ENCODE measurements at places on chromosomes 1 and 21.

DNA sequence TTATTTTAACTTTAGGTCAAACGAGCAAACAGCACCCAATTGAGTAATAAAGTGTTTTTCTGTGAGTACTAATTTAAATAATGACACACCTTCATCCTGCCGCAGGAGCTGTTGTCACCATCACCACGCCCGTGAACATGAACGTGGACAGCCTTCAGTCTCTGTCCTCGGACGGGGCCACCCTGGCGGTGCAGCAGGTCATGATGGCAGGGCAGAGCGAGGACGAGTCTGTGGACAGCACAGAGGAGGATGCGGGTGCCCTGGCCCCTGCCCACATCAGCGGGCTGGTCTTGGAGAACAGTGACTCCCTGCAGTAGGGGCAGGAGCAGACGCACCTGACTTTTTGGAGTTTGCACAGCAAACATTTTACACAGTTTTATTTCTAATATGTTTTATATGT is 45.9 kb downstream of the CBS start:
- no peak for DNase-seq

DNA sequence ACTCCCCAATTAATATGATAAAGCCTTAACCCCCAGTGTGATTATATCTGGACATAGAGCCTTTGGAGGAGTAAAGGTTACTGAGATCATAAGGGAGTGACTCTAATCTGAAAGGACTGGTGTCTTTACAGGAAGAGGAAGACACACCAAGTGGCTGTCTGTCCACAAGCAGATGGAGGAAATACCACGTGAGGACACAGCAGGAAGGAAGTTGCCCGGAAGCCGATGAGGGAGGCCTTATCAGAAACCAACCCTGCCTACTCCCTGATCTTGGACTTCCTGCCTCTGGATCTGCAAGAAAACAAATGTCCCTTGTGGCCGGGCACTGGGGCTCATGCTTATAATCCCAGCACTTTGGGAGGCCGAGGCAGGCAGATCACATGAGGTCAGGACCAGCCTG is 110.3 kb upstream of the CHRM3 start:
- no peak for DNase-seq

DNA sequence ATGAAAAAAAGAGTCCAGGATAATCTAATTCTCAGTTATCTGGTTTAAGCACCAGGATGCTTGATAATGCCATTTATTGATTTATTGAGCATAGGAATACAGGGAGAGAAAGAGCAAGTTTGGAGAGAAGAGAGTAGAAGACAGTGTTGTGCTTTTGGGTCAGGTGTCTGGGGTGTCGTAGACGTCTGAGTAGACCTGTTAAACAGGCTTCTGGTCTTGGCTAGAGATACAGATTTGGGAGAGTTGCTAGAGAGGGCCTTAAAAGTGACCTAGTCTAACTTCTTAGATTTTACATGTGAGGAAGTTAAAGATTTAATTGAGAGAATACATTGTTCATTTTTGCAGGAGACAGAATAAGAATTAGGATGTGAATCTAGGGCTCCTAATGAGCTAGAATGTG is 34.3 kb downstream of the CNST start:
- no peak for DNase-seq

GRCh38 chr1:114062477-114063099 is 83.3 kb downstream of the OLFML3 start:
- DNase-seq = no peak

- no peak for DNase-seq
Observed at GRCh38 chr21:28144089-28144488, 848.6 kb downstream of the LTN1 start.

- no peak for DNase-seq
Observed at GRCh38 chr1:26037904-26038303, 8.0 kb downstream of the SLC30A2 start.

GRCh38 chr21:38794978-38795377 is 10.8 kb upstream of the ETS2 start:
- DNase-seq = no peak

- no peak for DNase-seq
Observed at GRCh38 chr1:237570530-237570929, 320.2 kb downstream of the ZP4 start.

DNA sequence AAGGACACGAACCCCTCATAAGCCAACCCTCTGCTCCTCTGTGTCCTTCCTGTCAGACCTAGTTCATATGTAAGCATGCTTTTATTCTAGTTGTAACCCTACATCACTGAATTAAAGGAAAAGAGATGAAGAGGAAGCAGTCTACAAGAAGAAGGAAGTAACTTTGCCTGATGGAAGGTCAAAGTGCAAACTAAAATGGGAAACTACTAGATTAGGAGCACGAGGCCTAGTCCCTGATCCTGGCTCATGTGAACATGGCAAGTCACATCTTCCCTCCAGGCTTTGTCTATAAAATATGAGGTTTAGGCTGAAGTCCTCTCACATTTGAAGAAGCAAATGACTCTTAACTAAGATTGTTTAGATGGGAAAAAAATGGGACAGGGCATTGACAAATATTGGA is 13.2 kb downstream of the ZMYND12 start:
- DNase-seq = no peak

DNA sequence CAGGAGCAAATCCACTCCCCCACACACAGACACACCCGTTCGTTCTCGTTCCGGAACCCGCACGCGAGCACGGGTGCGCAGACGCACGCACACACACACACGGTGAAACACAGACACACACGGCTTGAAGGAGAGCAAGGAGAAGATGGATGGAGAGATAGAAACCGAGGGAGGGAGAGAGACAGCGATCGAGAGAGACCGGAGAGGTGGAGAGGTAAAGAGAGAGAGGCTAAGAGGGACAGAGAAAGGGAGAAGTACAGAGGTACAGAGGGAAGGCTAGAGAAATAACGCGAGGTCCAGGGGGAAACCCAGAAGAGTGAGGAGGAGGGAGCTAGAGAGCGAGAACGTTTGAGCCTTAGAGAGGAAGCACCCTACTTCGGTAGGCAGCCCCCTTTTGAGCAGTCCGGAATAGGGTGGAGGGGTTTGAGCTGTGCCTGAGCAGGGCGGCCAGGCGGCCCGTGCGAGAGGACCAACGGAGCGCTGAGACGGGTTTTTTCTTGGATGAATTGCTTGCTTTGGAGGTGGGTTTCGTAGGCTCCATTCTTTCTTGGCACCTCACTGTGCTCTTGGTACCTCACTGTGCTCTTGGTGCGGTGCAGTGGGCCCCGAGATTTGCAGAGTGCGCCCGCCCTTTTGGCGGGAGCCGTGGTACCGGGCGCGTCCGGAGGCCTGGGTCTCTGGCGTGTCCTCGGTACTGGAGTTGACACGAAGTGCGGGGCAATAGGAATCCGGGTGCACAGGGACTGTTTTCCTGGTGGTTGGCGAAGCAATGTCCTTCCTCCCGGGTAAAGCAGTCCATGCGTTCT is 88.4 kb upstream of the RHOU start:
- DNase-seq = peak; percentile 38

- no peak for DNase-seq
Observed at GRCh38 chr1:57517587-57518374, 93.9 kb upstream of the DAB1 start.

GRCh38 chr21:34337741-34338140 is 26.1 kb upstream of the KCNE2 start:
- no peak for DNase-seq

DNA sequence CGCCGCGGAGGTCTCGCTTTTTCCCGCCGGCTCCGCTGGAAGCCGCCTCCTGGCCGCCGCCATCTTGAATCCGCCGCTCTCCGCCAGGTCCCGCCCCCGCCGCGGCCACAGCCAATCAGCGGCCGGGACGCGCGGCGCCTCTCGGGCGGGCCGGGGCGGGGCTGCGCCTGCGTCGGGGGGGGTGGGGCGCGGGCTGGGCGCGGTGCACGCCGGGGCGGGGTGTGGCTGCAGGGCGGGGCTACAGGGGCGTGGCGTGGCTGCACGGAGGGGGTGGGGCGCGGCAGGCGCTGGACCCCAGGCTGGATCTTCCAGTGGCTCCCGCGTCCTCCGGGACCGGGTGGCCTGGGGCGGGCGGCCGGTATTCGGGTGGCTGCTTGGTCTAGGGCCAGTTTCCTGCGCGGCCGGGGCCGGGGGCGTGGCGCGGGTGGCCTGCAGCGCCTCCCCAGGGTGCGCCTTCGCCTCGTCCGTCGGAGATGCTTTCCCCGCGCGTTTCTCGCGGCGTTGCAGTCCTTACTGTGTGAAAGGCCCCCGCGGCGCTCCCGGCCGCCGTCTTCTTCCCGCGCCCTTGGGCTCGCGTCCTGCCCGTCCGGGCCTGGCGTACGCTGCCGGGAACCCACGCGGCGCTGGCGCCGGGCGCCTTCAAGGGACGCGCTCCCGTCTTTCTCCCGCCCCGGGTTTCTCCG is 575 bp downstream of the PCNT start:
- peak; percentile 52 for DNase-seq

- DNase-seq = peak; percentile 96
Observed at GRCh38 chr1:89980605-89981004, 14.3 kb upstream of the ZNF326 start.

Data from foreskin melanocyte (primary cell).